GM19239 (cell line): ENCODE measurements at places on chromosomes 12 and 14.

- DNase-seq, result no peak
Observed at GRCh38 chr14:99047441-99048031, 224.5 kb downstream of the BCL11B start.

GRCh38 chr14:100837805-100838350 lies 12.0 kb downstream of the MEG3 start:
- DNase-seq, result no peak

GRCh38 chr14:86672080-86672479 lies 1142.1 kb downstream of the FLRT2 start:
- no peak for DNase-seq

DNA sequence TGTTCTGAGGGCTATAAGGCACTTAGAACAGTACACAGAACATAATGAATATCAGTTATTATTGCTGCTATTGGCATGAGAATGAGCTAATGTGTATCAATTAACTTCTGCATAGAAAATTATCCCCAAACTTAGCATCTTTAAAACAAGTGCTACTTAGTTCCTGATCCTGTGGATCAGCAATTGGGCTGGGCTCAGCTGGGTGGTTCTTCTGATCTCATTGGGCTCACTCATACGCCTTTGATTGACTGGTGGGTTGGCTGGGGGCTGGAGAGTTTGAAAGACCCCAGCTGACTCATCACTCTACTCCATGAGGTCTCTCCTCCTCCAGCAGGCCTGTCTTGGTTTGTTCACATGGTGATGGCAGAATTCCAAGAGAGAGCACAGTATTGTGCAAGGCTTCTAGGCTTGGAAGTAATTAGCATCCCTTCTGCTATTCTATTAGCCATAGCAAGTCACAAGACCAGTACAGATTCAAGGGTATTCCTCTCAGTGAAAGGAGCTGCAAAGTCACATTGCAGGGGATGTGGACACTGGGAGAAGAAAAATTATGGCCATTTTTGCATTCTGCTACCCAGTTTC lies 27.2 kb upstream of the HSPB8 start:
- DNase-seq, result no peak

DNA sequence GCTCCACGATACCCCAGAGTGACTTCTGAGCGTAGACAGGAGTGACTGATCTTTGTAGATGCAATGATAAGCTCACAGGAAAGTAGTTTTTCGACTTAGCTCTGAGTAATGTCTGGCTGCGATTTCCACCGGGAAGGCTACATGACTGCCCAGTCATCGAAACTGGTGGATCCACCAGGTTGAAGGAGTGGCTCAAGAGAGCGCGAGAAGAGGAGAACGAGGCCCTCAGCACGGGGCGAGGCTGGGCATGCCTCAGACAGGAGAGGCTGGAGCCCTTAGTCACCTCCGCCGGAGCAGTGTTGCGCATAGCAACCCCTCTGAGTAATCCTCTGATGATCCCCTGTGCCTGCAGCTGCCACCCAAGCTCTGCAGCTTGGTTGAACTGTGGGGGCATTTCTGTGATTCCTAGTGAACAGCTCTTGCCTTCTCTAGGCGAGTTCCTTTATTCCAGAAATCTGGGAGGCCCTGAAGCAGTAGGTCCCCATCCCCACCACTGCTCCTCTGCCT lies 25.6 kb downstream of the ELK3 start:
- DNase-seq, result no peak

- no peak for DNase-seq
Observed at GRCh38 chr12:4506430-4506829, 32.3 kb upstream of the RAD51AP1 start.

GRCh38 chr12:40499856-40500255 lies 192.4 kb upstream of the CNTN1 start:
- no peak for DNase-seq
